Cerebellum (tissue), 4 donors: ENCODE measurements at places on chromosomes 5 and 9.

DNA sequence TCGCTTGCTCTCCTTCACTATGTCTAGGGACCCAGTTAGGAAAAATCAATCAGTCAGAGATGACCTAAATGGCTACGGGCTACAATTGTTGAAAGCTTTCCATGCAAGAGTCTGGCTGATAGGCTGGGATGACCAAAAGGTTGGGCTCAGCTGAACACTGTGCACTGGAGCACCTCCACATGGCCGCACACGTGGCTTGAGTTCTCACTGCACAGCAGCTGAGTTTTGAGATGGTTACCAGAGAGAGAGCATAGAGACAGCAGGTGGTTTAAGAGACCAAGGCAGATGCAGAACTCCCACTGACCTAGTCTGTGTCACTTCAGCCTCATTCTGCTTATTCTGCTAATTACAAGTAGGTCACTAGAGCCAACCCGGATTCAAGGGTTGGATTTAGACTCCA is 2354.8 kb upstream of the C9orf72 start:
- DNase-seq = no peak

GRCh38 chr5:181235689-181236366 is 7.9 kb downstream of the RACK1 start:
- no peak for DNase-seq

DNA sequence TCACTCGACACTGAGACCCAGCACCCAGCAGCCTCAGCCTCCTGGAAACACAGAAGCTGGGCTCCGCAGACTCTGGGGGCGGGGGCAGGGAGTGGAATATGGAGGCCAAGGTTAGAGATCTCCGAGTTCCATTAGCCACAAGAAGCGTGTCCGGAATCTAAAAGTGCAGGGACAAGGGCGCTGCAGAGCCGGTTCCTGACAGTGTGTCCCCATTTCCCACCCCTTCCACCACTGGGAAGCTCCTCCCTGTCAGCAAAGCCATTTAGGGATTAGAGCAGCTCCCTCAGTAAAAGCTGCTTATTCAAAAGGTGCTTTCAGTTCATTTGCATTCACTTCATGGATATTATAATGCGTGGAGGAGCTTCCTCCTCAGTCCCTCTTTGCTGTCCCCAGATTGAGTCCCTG is 74.1 kb upstream of the HSPA9 start:
- no peak for DNase-seq

- DNase-seq = no peak
Observed at GRCh38 chr9:27527702-27528075, 1.9 kb downstream of the MOB3B start.

- DNase-seq = no peak
Observed at GRCh38 chr9:135181336-135181735, 93.9 kb downstream of the OLFM1 start.

- no peak for DNase-seq
Observed at GRCh38 chr5:74243634-74244033, 396.9 kb downstream of the ENC1 start.

DNA sequence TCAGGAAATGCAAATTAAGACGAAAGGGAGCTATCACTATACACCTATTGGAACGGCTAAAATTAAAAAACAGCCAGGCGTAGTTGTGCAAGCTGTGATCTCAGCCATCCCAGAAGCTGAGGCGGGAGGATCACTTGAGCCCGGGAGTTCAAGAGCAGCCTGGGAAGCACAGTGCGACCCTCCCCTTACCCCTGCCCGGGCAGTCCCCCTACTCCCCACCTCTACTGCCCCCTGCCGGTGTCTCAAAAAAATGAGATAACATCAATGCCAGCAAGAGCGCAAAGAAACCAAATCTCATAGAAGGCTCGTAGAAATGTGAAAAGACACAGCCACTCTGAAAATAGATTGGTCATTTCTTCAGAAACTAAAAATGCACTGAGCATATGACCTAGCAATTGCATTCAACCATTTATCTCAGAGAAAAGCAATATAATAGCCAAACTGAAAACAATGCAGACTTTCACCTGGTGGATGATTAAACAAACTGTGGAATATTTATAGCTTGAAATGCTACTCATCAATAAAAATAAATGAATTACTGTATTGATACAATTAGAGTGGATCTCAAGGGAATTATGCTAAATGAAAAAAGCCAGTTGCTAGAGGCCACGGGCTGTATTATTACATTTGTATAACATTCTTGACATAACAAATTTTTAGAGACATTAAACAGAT is 20.6 kb downstream of the OR2V2 start:
- no peak for DNase-seq

- no peak for DNase-seq
Observed at GRCh38 chr5:90601468-90601867, 42.9 kb downstream of the ADGRV1 start.

DNA sequence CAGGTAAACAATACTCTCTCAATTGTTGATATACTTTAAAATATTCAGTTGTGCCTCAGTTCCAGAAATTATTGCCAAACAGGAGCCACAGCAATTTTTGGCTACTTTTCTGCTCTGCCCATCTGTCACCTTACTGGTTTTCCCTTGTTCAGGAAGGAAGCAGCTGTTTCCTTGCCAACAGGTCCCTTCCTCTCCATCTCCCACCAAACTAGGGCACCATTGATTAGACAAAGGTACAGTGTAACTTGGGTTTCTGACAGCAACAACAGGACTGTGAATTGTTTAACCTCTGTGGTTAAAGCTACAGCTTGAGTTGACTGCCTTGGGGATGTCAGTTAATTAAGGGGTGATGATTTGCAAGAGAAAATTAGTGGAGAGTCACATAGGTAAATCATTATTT is 76.9 kb downstream of the PIP5K1B start:
- DNase-seq = peak; percentile 28

- DNase-seq = no peak
Observed at GRCh38 chr9:114076237-114077161, 1.6 kb downstream of the AMBP start.

DNA sequence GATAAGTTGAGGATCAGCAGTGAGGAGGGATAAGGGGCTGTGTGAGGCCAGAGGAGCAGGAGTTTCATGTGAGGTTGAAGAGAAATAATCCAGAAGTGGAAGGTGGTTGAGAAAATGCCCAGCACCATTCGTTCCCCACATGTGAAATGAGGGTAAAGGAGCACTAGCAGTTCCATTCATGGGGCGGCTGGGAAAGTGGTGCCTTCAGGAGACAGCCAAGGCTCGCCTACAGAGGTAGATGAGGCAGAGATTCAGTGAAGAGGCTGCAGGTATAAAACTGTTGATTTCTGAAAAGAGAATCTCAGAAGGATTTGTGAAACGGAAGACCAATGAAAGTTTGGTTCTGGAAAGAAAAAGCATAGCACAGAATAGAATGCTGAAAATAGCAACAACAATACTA is 272.6 kb downstream of the MSX2 start:
- no peak for DNase-seq

DNA sequence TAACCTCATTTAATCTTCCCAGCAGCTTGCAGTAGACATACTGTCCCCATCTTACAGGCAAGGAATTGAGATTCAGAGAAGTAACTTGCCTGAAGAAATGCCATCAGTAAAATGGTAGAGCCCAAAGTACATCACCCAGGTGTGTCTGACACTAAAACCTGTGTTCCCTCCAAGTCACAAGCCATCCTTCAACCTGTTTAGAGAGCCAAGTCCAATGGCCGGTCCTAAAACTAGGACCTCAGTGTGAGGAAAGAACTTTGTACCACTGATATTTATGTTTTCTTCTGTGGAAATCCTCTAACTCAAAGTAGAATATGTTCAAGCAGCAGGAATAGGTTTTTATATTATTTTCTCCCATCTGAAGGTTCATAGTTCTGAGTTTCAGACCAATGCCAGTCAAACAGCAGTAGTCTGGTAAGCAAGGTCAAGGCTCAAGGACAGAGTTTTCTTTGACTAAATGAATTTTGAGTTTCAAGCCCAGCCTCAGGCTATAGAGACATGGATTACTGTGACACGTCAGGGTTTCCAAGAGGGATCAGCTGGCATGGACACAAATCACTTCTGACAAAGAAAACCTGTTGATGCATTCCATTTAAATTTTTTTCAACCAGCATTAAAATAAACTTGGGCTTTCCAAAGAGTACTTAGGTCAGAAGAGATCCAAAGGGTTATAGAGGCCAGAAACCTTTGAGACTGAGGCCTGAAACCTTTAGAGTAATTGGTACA is 80.9 kb upstream of the PLPP6 start:
- no peak for DNase-seq

- DNase-seq = no peak
Observed at GRCh38 chr5:80070338-80071056, 35.3 kb downstream of the THBS4 start.

DNA sequence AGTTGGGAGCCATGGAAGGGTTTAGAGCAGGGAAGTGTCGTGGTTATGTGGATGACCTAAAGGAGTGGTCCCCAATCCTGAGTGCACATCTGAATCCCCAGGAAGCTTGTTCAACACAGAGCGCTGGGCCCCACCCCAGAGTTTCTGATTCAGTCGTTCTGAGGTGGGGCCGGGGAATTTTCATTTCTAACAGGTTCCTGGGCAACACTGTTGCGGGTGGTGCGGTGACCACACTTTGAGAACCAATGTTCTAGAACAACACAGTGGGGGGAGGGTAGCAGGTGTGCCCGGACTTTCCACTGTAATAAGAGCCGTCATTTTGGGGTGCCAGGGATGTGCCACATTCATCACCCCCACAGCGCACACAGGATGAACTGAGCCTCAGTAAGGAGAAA is 39.3 kb downstream of the DUSP1 start:
- DNase-seq = no peak

DNA sequence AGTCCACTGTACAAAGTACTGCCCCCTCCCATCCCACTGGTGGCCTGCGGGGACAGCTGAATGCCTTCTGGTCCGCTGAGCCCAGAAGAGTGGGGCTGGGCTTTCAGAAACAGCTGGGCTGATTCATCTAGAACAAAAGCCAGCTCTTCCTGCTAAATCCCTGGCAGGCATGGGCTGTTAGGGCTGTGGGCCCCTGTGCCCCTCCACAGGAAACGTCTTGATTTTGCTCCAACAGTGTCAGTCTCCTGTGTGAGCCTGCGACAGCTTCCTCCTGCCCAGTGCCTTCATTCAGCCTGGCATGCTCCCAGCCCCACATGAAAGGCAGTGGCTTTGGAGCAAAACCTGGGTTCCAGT is 6.9 kb upstream of the GSN start:
- DNase-seq = no peak

DNA sequence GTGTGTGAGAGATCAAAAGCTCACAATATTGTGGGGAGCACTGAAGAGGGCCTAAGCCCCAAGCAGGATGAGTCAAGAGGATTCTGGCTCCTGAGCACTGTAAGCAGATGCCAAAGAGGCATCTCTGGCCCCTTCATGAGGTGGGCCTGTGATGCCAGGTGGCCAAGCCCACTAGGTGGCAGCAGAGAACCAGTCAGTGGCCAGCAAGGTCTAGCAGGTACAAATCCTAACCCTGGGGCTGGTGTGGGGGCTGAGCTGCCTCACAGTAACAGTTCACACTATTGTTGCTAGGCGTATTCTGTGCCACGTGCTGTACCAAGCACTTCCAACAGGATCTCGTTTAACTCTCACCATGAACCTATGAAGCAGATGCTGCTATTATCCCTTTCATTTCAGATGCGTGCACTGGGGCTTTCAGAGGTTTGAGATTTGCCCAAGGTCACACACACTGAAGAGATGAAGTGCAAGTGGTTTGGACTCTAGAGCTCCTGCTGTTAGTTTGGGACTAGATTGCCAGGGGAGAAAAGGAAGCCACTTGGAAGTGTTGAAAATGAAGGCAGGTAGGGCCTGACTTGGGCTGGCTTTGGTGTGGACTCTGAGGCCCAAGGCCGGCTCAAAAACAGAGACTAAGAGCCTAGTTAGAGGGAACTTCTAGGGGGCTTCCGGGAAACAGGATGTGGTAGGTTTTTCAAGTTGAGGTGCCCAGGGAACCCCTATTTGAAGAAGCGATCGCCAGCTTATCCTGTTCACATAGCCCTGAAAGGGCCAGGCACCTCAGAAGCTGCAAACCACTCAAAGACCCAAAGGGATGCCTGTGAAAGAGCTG is 4.4 kb upstream of the MLANA start:
- DNase-seq = peak; percentile 68

DNA sequence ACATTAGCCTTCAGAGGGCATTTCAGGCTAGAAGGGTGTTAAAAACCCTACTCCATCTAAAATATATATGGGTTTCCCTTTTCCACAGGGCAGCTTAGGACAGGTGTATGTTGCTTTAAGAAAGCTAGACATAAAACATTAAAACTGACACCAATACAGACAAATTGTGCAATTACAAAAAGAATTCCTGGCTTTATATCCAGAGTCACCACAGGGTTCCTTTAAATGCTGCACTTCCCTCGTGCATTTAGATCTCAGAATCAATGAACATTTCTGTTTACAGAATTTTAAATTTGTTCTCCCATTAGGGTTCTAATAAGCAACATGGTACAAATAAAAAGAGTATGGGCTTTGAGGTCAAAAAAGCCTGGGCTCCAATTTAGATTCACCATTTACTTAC is 170.2 kb downstream of the MAPKAP1 start:
- DNase-seq = no peak

DNA sequence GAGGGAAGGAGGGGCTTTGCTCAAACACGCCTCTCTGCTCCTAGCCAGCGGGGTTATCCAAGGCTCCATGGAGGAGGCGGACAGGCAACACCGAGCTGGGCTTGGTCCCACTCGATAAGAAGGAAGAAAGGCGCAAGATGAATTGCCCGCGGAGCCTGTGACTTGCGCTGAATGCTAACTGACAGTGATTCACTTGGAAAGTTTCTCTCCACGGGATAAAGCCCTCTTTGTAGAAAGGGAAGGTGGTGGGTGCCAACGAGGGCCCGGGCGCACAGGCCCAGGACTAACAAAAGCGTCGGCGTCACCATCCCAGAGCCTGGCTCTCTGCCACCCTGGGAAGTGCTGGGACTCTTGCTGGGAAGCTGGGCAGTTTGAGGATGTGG is 76.0 kb downstream of the VAV2 start:
- peak; percentile 19 for DNase-seq

DNA sequence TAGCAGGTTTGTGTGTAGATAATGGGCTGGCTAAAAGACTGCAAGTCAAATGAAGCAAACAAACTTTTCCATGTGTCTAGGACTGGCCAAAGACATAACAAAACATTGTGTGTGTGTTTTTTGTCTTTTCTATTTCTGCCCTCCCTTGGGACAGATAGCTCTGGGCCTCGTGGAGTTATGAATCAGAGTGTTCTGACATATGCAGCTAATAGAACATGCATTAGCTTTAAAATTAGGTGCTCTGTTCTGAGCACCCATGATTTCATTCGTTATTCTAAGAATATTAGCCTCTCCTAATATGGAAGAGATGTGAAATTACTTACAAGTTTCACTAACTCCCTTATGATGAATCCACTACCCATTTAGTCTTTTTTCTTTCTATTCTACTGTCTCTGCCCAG is 367.3 kb upstream of the PAPPA start:
- no peak for DNase-seq

- no peak for DNase-seq
Observed at GRCh38 chr9:71025201-71025600, 96.2 kb downstream of the TRPM3 start.

GRCh38 chr9:16276866-16277265 is 593.6 kb downstream of the BNC2 start:
- no peak for DNase-seq
